ENCODE measurements at places on chromosomes 2 and 18.

GRCh38 chr2:42132191-42132965 lies 36.8 kb upstream of the EML4 start:
- no peak for DNase-seq

DNA sequence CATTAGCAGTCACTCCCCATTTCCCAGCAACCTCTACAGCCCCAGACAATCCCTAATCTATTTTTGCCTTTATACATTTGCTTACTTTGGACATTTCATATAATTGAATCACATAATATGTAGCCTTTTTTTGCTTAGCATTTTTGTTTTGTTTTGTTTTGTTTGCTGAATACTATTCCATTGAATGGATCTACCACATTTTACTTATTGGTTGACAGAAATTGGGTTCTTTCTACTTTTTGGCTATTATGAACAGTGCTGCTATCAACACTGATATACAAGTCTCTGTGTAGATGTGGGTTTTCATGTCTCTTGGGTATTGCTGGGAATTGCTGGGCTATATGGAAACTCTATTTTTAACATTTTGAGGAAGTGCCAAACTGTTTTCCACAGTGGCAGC lies 7.6 kb downstream of the PTPN18 start:
- DNase-seq, result no peak

DNA sequence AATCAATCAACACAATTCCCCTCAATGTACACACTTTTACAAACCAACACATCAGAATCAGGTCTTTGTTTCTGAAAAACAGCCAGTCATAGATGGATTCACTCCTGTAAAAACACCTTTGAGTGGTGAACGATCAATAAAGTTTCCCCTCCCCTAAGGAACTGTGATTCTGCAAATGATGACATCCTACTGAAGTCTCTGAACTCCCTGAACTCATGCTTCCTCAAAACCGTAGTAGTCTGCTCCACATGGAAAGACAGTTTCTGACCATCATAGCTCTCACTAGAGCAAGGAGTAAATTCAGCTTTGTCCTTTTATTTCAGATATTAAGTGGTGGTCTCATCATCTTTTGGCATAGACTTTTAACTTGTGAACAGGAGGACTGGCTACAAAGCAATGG lies 43.5 kb upstream of the ACTR3 start:
- DNase-seq, result no peak

- no peak for DNase-seq
Observed at GRCh38 chr2:74922592-74923227, 35.7 kb upstream of the POLE4 start.

GRCh38 chr2:192993059-192993458 lies 798.3 kb upstream of the TMEFF2 start:
- DNase-seq, result no peak

GRCh38 chr2:30326497-30326896 lies 95.2 kb downstream of the LBH start:
- no peak for DNase-seq

GRCh38 chr2:205002390-205002789 lies 457.1 kb downstream of the PARD3B start:
- DNase-seq, result no peak

- no peak for DNase-seq
Observed at GRCh38 chr2:83879127-83879526, 580.0 kb downstream of the SUCLG1 start.

DNA sequence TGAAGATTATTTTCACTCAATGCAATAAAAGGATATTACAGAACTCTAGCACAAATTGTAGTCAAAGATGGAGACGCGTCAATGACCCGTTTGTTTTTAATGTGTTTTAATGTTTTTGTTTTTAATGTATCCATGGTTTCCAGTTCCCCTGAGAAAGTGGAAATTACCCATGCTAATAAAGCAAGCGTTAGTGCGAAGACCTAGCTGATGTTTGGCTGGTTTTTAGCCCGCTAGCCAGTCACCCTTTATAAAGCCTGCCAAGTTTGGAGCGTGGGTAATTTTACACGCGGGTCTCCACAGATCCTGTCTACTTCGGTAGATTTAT lies 430 bp upstream of the CHMP1B start:
- DNase-seq, result no peak

DNA sequence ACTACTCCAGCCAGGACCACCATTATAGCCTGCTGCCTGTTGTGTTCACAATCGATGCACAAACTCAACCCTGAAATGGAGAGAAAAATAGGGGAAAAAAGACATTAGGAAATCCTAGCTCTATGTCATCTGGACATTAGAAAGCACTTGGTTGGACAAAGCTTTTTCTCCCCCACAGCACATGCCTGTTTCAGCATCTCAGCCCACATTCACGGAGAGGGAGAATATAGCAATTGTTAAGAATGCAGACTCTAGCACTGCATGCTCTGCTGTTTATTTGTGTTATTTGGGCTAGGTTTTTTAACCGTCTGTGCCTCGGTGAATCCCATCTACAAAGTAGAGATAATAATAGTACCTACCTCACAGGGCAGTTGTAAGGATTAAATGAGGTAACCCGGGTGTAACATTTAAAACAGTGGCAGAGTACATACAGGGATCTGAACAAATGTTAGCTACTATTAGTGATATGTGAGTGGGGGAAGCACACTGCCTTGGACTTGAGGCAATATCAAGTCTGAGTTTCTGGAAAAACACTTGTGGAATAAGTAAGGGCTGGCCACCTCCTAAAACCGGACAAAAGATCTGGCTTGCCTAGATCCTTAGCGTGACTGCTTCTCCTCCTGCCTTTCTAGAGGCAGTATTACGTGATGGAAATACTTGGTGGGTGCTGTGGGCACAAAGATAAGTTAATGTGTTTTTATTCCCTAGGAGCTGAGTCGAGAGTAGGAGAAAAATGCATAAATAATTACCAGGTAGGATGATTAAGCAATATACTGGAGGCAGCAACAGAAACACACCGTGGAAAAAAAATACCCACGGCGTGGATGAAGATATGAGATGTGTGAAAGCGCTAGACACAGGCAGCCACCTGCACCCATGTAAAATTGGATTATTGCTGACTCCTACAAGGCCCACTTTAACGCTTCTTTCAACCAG lies 1.0 kb upstream of the PPP1CB start:
- DNase-seq, result no peak

- no peak for DNase-seq
Observed at GRCh38 chr2:120261387-120262006, 8.8 kb downstream of the RALB start.

- DNase-seq, result no peak
Observed at GRCh38 chr2:152336119-152336853, 1.3 kb downstream of the FMNL2 start.

DNA sequence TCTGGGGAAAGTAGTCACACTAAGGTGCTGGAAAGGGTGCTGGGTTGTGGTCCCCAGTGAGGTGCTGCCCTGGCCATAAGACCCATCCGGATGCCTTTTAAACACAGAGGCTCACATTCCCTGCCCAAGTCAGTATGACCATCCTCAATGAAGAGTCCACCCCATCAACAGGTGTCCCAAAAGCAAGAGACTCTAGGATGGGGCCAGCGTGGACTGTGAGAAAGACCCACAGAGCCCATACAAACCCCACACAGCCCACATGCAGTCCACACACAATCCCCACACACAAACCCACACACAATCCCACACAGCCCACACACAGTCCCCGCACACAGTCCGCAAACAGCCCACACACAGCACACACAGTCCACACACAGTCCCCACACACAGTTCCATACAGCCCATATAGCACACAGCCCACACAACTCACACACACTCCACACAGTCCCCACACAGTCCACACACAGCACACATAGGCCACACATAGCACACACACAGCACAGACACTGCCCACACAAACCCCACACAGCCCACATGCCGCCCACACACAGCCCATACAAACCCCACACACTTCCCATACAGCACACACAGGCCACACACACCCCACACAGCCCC lies 241.4 kb upstream of the SALL3 start:
- DNase-seq, result no peak

DNA sequence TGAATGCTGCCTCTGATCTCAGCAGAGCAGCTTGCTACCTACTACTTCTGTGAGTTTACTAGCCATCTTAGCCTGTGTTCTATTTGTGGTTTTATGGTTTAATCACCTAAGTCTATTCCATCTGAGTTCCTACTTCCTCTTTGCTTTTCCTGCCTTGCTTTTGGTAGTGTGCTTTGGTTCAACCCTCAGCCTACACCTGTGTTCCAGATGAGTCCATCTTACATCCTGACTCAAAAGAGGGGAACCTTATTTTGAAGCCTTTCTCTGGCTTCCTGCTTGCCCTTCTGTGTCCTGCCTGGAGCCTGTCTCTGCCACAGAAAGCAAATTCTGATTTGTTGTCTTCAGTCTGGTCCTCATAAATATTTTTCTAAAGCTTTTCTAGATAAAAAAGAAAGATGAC lies 530.3 kb upstream of the MEX3C start:
- DNase-seq, result no peak

GRCh38 chr18:66440433-66440832 lies 163.5 kb downstream of the CDH19 start:
- no peak for DNase-seq

- no peak for DNase-seq
Observed at GRCh38 chr2:148305476-148305875, 284.6 kb downstream of the MBD5 start.

- no peak for DNase-seq
Observed at GRCh38 chr18:75884728-75885127, 457.2 kb upstream of the SMIM21 start.

- no peak for DNase-seq
Observed at GRCh38 chr2:52934323-52934898, 833.2 kb upstream of the CHAC2 start.

DNA sequence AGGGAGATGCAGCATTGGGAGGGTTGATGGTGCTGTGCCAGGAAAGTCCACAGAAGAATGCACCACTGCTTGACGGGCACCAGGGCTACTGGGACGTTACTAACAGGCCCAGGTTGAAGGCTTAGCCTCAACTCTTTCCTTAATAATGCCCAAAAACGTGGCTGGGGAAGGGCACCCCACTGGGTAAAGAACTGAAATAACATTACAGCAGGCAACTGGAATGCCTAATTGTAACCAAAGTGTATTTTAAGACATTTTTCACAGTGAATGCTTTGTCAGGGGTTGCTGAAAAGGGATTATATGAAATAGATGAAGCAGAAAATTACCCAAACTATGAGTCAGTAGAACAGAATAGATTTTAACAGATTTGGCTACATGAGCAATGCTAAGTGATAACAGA lies 191.3 kb downstream of the CMPK2 start:
- DNase-seq, result no peak

DNA sequence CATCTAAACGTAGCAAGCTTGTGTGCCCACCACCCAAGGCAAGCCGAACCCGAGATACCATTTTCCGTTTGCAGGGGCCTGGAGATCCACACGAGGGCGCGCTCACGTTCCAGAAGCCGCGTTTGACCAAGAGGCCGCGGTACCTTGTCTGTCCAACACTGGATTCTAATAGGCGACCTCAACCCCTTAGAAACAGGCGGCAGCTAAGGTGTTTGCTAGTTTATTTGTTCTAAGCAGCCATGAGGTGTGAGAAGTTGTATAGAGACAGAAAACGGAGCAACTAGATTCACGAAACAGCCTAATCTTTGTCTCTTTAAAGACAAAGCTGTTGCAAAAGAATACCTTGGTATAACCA lies 4.2 kb downstream of the HOXD11 start:
- DNase-seq, result no peak

- DNase-seq, result no peak
Observed at GRCh38 chr2:25309402-25309801, 32.3 kb downstream of the DNMT3A start.

- DNase-seq, result no peak
Observed at GRCh38 chr2:207791579-207792243, 22.0 kb upstream of the FZD5 start.

- DNase-seq, result no peak
Observed at GRCh38 chr2:82694431-82694830, 1764.6 kb downstream of the SUCLG1 start.

DNA sequence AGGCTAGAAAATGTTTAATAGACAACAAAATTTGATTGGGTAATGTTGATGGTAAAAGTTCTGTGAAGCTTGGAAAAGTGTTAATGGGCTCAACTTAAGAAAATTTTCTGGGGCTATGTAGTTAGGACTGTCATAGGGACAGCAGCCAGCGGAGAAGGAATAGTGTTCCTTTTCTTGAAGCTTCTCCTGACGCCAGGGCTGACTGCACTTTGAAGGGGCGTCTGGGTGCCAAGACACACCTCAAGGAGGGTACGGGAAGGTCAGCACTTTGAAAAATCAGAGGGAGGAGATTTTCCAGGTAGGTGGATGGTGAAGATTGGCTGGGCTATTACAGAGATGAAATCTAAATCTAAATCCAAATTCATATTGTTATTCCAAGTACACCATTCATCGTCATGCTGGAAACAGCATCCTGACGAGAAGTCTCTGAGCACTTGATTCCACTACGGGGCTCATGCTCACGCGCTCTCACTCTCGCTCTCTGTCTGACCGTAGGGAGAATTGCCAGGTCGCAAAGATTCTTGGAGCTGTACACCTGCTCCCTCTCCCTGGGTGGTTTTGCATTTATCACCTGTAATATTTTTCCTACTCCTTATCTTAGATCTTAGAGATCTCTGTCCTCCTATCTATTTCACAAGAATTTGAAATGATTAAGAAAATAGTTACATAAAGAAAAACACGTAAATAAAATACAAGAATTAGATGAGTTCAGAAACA lies 91.0 kb downstream of the ITGB1BP1 start:
- DNase-seq, result no peak

- DNase-seq, result no peak
Observed at GRCh38 chr2:8682719-8683667, 1.1 kb downstream of the ID2 start.

DNA sequence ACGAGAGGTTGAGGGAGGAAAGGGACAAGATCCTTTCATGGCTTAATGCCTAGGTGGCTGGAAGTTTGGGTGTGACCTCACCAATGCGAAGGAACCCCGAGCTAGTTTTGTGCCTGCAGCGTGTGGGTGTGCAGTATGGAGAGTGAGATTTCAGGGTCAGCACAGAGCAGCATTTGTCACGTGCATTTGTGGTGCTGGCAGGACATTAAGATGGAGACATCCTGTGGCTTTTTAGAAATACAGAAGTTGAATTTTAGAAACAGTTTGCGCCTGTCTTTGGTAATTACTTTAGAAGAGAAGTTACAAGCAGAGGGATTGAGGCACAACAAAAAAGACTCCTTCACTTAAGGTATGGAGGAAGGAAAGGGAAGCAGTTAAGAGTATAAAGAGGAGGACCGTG lies 258.2 kb upstream of the THUMPD2 start:
- no peak for DNase-seq

DNA sequence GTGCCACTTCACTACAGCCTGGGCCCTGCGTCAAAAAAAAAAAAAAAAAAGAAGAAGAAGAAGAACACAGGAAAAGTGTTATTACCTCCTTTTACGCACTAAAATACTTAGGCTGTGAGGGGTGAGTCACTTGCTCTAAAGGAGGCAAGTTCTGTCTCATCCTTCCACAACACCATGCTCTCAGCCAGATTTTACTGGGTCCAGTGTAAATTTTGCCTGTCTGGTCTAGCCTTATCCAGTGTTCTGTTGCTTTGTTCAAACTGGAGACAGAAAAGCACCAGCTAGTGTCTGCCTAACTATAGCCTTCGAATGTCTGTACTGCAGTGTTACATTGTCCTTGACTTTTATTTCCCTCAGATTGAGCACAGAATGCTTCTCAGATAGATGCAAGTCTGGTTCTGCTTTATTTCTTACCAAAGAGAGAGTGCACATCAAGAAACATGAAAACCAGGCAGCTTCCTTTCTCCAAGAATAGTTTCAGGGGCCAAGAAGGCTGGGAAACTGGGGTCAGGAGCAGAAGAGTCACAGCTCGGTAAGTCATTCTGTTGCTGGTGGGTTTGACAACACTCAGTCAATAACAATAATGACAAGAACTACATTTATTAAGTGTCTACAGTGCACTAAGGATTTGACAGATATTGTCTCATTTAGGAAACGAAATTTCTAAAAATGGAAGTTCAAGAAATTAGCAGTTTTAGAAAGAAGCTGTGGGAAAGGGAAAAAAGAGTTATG lies 3.1 kb upstream of the MSGN1 start:
- peak; percentile 43 for DNase-seq
